ENCODE measurements at places on chromosomes 6 and 20.

DNA sequence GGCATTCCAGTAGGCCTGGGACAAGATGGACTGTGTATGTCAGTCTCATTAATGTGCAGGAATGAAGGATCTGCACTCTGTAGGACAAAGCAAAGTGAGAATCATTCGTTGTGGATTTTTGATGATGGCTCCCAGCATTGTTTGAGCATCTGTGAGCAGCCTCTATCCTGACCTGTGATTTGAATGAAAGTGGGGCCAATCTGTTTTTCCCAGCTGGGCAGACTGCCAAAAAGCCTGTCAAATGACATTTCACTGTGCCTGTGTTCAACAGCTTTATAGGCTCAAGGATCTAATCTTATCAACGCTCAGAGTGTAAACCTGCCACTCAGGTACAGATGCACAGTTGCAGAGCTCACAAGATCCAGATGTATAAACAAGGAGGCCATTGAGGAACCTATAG lies 86.7 kb upstream of the SYNDIG1 start:
- DNase-seq: no peak

GRCh38 chr6:20377623-20378265 lies 23.9 kb upstream of the E2F3 start:
- no peak for DNase-seq

- no peak for DNase-seq
Measured at GRCh38 chr6:157570104-157570503, 189.1 kb downstream of the ZDHHC14 start.

- peak; percentile 24 for DNase-seq
Measured at GRCh38 chr6:20211941-20212391, 303 bp downstream of the MBOAT1 start.

DNA sequence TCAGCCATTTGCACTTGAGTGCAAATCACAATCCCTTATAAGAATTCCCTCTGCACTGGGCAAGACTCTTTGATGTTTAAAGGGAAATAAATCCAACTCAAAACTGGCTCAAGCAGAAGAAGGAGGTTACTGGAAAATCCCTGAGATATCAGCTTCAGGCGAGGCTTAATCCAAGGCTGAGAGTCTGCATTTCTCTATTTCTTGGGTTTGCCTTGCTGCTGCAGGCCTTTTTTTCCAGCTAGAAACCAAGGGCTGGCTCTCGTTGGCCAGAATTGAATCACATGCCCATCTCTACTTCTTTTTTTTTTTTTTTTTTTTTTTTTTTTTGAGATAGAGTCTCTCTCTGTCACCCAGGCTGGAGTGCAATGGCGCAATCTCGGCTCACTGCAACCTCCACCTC lies 11.7 kb downstream of the HCK start:
- DNase-seq: no peak

Measured in activated gamma-delta T cell treated with anti-CD3 and anti-CD28 coated beads, Interleukin-2, amount 50 U/mL, for 16 hours (primary cell).